ENCODE measurements at places on chromosomes 2 and 18.

DNA sequence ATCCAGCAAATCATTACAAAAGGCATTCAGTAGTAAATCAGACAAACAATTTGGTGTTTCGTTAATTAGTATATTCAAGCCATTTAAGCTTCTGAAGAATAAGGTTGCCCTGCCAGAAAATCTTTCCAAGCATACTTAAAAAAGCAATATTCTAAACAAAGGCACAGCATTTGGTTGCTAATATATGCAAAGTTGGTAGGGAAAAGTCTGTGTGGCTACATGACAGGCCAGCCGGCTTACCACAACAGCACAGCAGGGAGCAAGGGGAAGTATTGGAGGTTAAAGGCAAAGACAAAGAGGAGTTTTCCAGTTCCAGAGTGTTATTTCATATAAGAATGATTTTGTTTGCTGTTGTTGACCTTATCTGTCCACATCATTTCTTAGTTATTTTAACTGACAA, 282.3 kb downstream of the MBD5 start:
- DNase-seq: no peak

DNA sequence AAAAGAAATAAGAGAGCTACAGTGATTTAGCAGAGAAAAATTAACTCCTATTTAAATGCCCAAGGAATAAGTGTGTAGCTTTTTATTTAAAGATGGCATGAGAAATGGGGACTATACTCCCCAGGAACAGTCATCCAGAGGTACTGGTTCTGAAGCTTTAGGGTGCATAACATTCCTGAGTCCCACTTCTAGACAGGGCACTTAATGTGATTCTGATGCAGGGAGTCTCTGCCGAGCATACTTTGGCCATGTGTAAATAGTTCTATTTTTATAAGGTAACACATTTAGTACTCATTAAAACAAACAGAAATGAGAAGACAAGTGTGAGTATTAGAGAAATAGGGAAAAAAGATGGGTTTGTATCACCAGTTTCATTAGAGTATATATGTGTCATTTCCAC, 154.7 kb upstream of the WDSUB1 start:
- DNase-seq: no peak

GRCh38 chr2:134836986-134837385, 1.4 kb upstream of the ACMSD start:
- peak; percentile 65 for DNase-seq

DNA sequence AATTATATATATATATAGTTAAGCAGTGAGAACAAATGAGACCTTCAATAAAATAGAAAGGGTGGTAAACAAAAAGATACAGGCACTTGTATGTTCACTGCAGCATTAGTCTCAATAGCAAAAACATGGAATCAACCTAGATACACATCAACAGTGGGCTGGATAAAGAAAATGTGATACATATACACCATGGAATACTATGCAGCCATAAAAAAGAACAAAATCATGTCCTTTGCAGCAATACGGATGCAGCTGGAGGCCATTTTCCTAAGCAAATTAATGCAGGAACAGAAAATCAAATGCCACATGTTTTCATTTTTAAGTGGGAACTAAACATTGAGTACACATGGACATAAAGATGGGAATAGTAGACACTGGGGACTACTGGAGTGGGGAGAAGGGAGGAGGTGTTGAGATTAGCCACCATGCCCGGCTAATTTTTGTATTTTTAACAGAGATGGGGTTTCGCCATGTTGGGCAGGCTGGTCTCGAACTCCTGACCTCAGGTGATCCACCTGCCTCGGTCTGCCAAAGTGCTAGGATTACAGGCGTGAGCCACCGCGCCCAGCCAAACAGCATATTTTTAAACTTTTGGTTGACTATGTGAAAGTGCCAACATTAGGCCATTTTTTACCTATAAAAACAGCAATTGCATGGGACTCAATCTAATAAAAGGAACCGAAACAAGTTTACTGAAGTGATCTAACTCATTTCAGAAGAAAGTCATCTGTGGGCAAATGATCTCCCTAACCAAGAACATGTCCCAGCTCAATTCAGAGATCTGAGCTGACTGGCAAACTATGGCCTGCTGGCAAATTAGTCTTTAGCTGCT, 23.7 kb downstream of the ICA1L start:
- no peak for DNase-seq
